ENCODE measurements at places on chromosomes 1 and 21.

- DNase-seq: no peak
Measured at GRCh38 chr1:24906760-24907490, 23.2 kb downstream of the RUNX3 start.

DNA sequence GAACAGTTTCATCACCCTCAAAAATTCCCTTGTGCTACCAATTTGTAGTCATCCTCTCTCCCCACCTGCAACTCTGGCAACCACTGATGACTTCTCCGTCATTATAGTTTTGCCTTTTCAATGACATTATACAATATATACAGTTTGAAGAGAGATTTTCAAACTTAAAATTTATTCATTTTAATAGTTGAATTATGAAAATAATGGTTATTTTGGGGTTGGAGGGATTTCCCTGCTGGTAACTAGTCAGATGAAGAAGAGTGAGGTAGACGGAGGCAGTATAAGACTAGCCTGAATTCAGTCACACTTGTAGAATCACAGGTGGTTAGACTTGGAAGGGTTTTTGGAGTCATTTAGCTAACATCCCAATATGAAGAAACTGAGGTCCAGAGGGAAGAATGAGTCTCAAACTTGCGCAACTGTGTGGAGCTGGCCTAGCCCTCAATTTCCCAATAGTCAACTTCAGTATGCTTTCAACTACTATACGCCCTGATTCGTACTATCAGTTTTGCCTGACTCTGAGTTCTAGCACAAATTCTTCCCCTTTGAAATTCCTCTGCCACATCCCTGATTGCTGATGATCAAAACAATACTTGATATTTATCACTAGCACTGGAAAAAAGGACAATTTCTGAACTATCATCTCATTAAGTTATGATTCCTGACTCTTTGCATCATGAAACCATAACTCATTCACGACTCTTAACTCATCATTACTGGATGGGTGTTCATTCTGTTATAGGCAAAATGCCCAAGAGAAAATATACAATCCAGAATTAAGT is 54.2 kb downstream of the VANGL2 start:
- DNase-seq: no peak

GRCh38 chr1:202578565-202578964 is 131.7 kb downstream of the SYT2 start:
- no peak for DNase-seq

- no peak for DNase-seq
Measured at GRCh38 chr1:114435088-114435715, 75.8 kb downstream of the TRIM33 start.

- no peak for DNase-seq
Measured at GRCh38 chr1:204731985-204732575, 46.5 kb upstream of the LRRN2 start.

DNA sequence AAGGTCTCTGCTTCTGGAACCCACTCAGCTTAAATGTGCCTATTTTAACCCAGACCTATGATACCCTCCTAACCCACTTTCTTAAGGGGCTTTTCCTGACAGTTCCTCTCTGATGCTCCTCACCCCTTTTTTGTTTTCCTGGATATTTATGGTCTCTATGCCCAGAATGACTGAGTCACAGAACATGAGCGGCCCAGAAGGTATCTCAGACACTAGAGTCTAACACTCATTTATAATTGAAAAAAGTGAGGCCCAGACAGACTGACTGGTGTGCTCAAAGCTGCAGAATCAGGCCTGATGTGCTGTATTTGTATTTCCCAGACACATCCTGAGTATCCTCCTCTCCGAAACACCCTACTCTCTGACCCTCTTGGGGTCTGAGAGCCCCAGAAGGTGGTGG is 44.0 kb downstream of the LRRC71 start:
- DNase-seq: no peak

GRCh38 chr1:8494681-8495080 is 176.8 kb downstream of the SLC45A1 start:
- no peak for DNase-seq

DNA sequence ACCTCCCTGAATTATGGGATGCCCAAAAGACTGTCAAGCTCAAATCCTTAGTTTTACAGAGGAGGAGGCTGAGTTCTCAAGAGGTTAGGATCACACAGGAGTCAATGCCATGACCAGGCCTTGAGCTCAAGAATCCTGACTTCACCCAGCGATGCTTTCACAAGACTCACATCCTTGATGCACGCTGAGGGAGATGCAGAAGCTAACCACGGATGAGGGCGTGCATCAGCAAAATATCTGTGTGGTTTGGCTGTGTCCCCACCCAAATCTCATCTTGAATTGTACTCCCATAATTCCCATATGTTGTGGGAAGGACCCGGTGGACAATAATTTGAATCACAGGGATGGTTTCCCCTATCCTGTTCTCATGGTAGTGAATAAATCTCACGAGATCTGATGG is 133.2 kb downstream of the KCNJ6 start:
- no peak for DNase-seq

Measured in GM19239 (cell line).